ENCODE measurements at places on chromosomes 12 and 14. TPM values are rescaled to one million over a fixed set of nuclear protein-coding genes. Genes with fewer than 3 reads are reported as not detected.

DNA sequence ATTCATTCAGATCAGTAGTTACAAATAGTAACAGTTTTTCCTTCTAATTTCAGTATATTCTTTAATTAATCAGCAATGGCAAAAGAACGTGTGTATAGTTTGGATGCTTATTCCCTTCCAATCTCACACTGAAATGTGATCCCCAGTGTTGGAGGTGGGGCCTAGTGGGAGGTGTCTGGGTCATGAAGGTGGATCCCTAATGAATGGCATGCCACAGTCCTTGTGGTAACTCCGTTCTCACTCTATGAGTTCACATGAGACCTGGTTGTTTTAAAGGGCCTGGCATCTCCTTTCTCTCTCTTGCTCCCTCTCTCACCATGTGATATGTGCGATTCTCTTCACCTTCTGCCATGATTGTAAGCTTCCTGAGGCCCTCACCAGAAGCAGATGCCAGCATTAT is 18.9 kb upstream of the SYNDIG1L start:
- peak; percentile 10 for DNase-seq

DNA sequence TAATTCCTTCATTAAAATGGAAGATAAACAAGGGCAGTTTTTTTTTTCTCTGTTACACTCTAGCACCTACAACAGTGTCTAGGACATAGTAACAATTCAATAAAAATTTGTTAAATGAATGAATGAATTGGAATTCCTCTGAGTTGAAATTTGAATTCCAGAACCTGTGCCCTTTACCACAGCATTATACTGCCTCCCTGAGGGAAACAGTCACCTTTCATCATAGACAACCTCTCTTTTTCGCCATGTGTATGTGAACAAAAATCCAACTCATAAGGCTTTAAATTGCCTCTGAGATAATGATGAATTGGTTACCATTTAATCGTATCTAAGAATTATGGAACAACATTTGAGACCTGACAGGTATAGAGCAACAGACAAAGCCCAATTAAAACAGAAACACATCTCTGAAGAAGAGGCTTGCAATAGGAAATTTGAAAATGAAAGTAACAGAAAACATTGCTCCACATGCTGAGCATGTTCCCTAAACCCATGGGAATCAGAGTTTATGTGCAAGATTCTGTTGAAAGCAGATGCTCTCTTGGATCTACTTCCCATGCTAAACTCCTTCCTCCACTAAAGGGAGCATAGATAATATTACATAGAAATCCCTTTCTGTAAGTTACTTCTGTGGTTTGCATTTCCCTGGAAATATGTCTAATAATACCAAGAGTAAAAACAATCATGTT is 657.8 kb downstream of the GALC start:
- peak; percentile 4 for DNase-seq

GRCh38 chr12:104306943-104307654 is 3.6 kb downstream of the EID3 start:
- DNase-seq = no peak

- DNase-seq = peak; percentile 47
Observed at GRCh38 chr14:28608851-28609828, 157.4 kb upstream of the FOXG1 start.

DNA sequence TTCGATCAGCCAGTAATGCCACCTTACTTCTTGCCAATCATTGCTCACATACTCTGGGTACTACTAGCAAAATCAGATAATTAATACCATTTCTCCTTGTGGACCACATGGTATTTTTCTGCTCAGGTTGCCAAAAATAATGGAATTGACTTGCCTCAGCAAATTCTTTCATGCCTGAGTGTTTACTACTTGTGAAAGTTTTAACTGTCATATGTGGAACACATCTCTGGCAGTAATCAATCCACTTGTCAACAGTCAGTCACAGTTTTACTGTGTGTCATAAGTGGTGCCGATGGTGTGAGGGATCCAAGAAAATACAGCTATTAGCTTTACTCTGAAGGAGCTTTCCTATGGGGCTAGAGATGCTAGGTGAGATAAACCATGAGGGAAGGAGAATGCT is 55.3 kb upstream of the ATF1 start:
- DNase-seq = no peak

GRCh38 chr14:32724867-32725471 is 213.7 kb upstream of the NPAS3 start:
- peak; percentile 29 for DNase-seq

- DNase-seq = peak; percentile 17
Observed at GRCh38 chr12:114625294-114625851, 58.6 kb downstream of the TBX3 start.

DNA sequence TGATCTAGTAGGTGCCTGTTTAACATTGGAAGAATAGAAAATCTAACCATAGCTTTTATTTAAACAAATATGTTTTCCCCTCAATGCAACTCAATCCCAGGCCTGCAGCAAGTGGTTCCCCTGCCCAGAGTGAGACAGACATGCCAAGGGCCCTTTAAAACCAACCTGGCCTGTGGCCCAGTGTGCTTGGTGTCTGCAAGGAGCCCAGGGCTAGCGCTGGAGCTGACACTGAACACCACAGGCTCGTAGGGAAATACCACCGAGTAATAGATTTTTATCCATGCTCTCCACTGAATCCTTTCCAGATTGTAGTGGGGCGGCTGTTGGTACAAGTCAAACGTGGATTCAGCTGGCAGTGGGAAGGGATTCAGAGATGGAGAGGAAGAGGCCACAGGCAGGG is 95.6 kb upstream of the NRXN3 start:
- no peak for DNase-seq

- no peak for DNase-seq
Observed at GRCh38 chr14:105629886-105630215, 103.5 kb downstream of the TMEM121 start.

DNA sequence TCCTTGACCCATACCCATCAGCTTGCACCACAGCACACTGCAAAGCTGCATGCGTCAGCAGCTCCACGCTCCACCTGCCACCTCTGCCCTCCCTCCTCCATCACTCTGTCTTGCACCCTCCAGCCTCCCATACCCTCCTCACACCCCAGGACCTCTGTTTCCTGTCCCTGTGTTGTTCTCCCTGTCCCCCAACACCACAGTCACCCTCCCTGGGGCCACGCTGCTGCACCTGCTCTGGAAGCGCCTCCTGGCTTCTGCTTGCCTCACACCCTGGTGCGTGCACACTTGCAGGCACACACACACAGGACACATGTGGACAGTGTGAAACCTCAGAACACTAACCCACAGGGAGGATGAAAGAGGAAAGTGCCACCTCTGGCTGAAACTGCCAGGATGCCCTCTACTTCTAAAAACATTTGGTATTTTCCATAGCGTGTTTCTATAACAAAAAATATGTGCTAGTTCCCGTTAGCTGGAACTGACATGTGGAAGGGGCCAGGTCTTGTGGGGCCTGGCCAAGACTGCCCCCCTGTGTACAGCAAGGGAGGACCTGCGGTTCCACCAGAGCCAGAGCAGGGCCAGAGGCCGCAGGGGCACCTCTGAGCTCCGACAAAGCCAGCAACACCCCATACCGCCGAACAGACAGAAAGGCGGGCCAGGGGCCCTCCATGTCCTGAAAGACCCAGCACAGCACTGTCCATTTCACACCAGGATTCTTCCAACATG is 10.0 kb downstream of the BRF1 start:
- no peak for DNase-seq

DNA sequence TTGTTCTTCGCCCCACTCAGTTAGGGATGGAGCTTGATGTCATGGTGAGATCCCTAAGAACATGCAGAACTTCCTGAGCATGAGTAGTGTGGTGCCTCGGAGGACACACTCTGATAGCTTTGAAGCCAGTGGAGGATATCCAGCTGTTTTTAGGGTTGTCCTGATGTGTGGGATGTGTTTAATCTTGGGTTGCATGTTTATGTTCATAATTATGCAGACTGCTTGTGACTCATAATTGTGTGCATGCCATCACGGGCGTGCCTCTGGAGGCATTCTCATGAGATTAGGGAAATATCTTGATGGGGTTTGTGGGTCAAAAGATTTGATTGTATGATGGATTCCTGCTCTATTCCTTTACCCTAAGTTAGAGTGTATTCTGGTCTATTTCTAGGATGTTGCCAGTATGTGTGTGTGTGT is 267.4 kb upstream of the PELI2 start:
- DNase-seq = peak; percentile 68

GRCh38 chr12:120892265-120892664 is 11.9 kb downstream of the SPPL3 start:
- DNase-seq = no peak

DNA sequence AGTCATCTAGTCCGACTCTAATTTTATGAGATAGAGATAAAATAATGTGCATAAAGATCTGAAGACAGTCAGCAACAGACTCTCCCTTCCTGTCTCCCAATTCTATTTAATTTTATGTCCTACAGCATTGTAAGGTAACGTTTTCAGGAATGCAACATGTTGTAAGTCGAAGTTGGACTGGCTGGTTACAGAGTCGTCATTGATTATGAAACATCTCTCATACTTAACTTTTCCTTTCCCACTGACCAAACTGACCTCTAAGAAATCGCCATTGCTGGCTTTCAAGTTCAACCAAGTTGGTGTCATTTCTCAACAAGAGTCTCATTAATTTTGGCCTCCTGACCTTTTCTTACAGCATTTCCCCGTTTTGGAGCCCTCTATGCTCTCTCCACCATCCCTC is 4.9 kb upstream of the RIC8B start:
- no peak for DNase-seq

DNA sequence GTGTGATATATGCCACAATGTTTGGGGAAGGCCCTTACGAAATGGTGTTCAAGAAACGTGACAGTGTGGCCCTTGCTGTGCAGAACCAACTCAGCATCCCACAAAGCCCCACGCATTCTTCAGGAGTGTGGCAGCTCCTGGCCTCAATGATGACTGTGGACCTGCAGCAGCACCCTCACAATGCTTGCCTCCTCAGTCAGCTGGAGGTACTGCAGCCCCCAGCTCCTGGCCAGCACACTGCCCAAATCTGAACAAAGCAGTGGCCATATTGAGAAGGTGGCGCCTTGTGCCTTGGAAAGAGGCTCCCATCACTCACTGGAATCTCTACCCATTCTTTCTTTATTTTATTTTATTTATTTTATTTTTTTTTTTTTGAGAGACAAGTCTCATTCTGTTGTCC is 10.4 kb downstream of the POLE2 start:
- no peak for DNase-seq

- DNase-seq = no peak
Observed at GRCh38 chr12:19891936-19892591, 452.8 kb downstream of the AEBP2 start.

DNA sequence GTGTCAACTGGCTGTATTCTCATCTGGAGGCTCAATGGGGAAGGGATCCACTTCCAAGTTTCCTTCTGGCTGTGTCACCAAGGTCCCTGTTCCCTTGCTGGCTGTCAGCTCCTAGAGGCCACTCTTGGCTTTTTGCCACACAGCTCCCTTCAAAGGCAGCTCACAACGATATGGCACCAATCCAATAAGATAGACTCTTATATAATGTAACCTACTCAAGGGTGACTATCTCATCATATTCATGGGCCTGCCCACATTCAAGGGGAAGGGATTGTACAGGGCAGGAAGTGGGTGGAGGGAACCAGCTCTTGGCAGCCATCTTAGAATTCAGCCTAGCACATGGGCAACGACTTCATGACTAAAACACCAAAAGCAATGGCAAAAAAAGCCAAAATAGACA is 98.7 kb upstream of the PLXNC1 start:
- no peak for DNase-seq

- peak; percentile 92 for DNase-seq
Observed at GRCh38 chr12:16389594-16389993, 42.1 kb downstream of the MGST1 start.

GRCh38 chr14:96164861-96165490 is 39.7 kb upstream of the BDKRB2 start:
- DNase-seq = no peak

Gene C12orf60
- 1.4 TPM for total RNA-seq

Gene KLRC2
- not detected for total RNA-seq

Gene UBC
- total RNA-seq = 2,139 TPM

Gene GALNT4
- total RNA-seq = 10.8 TPM

Gene ZFHX2
- total RNA-seq = 0.26 TPM

Gene SPRING1
- total RNA-seq = 27.8 TPM

Gene OLR1
- total RNA-seq = not detected

Gene LRP1-AS
- not detected for total RNA-seq

Gene PRH2
- not detected for total RNA-seq
